ENCODE measurements at places on chromosomes 11 and 22.

GRCh38 chr22:39244496-39245129 is at the start of gene PDGFB:
Gene PDGFB, minus strand, starts transcription at chr22:39244982. Its CDS starts 1,019 bp downstream, at chr22:39243963.
- no peak for DNase-seq

DNA sequence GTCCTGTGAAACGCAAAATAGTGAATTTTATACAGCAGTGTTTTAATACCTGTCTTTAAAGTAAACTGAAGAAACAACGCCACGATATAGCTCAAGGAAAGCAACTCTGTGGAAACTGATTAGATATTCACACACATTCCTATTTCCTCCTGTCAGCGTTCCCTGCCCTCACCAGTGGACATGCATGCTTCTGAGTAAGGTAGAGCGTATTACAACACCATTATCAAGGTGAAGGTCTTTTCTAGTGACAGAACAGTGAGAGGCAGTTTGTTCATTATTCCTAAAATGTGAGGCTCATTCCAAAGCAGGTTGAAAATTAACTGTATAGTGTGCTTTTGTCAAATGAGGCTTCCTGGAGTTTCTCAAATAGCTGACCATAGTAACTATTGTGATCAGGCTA is 153.1 kb downstream of the DDX10 start:
- DNase-seq = no peak

DNA sequence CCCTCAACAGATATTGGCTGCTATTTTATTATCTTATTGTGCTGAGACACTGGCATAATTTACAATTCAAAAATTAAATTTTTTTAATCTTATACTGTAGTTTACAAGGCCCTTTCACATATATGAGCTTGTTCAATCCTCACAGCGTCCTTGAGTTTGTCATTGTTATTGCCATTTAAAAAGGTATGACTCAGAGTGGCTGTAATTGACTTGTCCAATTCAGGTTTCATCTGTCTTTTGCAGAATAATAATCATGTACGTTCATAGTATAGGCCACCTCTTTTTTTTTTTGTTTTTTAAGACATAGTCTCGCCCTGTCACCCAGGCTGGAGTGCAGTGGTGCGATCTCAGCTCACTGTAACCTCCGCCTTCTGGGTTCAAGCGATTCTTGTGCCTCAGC is 11.5 kb downstream of the PTPRJ start:
- DNase-seq = no peak

GRCh38 chr22:30906946-30907345 is 61.6 kb downstream of the MORC2 start:
- no peak for DNase-seq

GRCh38 chr11:44764583-44764982 is 37.8 kb downstream of the TSPAN18 start:
- no peak for DNase-seq

DNA sequence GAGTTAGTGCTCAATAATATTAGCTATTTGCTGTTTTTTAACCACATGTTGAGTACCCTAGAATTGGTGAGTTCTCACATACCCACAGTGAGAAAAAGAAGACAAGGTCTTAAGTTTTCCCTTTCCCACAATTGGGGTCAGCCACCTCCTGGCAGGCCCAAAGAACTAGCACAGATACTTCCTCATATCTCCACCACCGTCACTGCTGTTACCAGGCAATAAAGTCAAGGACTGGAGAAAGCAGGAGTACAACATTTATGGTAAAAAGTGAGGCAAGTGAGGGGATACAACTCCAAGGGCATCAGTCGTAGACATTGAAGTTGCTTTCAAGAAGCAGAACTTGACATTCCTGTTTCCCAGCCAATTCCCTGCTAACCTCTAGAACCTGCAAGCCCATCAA is 19.6 kb downstream of the ELP4 start:
- DNase-seq = no peak

GRCh38 chr11:14373941-14374646 is 15.1 kb upstream of the RRAS2 start:
- DNase-seq = no peak

GRCh38 chr11:126311401-126312291 is 7.8 kb downstream of the DCPS start:
- no peak for DNase-seq

DNA sequence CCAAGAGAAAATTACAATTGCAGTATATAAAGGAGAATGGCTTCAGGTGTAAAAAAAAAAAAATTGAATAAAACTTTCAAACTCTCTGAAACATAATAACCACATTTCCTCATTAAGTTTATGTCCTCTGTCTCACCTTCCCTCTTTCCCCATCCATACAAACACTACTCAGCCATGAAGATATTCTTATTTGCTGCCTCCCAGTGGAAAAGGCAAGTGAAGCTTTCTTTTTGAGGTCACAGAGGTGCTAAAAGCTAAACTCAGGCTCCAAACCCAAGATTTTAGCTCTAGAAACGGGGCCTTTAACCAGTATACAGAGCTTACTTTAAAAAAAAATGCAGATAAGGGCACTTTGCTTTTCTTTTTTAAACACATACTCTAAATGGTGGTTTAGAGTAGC is 1568.5 kb downstream of the FAM181B start:
- no peak for DNase-seq

GRCh38 chr11:67345920-67346819 is 7.2 kb downstream of the POLD4 start:
- no peak for DNase-seq

DNA sequence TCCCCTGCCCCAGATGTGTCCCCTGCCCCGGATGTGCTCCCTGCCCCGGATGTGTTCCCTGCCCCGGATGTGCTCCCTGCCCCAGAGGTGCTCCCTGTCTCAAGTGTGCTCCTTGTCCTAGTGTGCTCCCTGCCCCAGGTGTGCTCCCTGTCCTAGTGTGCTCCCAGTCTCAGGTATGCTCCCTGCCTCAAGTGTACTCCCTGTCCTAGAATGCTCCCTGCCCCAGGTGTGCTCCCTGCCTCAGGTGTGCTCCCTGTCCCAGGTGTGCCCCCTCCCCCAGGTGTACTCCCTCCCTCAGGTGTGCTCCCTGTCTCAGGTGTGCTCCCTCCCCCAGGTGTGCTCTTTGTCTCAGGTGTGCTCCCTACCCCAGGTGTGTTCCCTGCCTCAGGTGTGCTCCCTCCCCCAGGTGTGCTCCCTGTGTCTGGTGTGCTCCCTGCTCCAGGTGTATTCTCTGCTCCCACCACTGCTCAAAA is 48.7 kb upstream of the RASD2 start:
- no peak for DNase-seq

- DNase-seq = no peak
These were observed at the start of gene GPR83 for GRCh38 chr11:94400839-94401772. Gene GPR83, minus strand, starts transcription at chr11:94401419. Its CDS starts 172 bp downstream, at chr11:94401247.
